ENCODE measurements at places on chromosomes 6 and 20.
A peak's percentile ranks its signal among the peaks of the same experiment; 100 is the strongest.

GRCh38 chr6:128657181-128657580 lies 136.8 kb upstream of the PTPRK start:
- no peak for DNase-seq

- DNase-seq: no peak
These were observed 98.1 kb upstream of the TOP1 start for GRCh38 chr20:40930561-40930960.

- no peak for DNase-seq
These were observed 79.7 kb downstream of the FIG4 start for GRCh38 chr6:109770779-109771178.

- DNase-seq: peak; percentile 11
These were observed 100.5 kb downstream of the EYA4 start for GRCh38 chr6:133341607-133342158.

- DNase-seq: no peak
These were observed 18.7 kb upstream of the CTAGE9 start for GRCh38 chr6:131729550-131729949.

GRCh38 chr20:32767418-32768198 lies 5.4 kb downstream of the DNMT3B start:
- DNase-seq: no peak

GRCh38 chr20:60316476-60317158 lies 358.4 kb downstream of the CDH26 start:
- DNase-seq: no peak

DNA sequence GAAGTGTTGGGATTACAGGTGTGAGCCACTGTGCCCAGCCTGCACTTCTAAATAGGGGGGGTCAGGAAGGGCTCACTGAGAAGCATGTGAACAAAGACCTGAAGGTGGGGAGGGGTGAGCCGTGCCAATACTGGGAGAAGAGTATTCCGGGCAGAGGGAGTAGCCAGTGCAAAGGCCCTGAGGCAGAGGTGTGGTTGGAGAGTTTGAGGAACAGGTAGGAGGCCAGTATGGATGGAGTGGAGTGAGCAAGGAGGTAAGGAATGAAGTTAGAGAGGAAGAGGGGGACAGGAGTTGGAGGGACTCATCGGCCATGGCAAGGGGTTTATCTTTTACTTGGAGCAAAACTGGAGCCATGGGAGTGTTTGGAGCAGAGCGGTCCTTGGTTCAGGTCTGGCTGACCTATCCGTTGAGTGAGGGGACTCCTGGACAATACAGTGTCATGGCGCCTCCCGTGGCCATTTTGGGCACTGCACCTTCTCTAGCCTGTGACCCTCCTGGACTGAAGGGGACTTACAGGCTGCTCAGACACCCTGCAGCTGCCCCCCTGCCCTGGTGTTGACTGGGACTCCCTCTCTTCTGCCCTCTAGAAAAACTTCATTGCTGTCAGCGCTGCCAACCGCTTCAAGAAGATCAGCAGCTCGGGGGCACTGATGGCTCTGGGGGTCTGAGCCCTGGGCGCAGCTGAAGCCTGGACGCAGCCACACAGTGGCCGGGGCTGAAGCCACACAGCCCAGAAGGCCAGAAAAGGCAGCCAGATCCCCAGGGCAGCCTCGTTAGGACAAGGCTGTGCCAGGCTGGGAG lies 12.1 kb downstream of the FOXS1 start:
- peak; percentile 18 for DNase-seq

DNA sequence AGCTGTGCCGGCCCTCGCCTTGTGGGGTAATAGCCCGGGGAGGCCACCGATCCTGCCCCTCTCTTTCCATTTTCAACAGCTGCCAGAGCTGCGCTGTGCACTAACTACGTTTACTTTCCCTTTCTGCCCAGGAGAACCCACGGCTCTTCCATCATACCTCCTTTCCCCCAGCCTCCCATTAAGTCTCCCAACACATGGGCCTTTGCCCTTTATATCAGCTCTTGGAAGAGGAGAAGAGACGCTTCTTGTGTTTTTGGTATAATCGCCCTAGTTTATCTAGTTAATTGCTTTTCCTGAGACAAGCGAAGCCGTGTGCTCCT lies 637 bp downstream of the UBR2 start:
- no peak for DNase-seq

DNA sequence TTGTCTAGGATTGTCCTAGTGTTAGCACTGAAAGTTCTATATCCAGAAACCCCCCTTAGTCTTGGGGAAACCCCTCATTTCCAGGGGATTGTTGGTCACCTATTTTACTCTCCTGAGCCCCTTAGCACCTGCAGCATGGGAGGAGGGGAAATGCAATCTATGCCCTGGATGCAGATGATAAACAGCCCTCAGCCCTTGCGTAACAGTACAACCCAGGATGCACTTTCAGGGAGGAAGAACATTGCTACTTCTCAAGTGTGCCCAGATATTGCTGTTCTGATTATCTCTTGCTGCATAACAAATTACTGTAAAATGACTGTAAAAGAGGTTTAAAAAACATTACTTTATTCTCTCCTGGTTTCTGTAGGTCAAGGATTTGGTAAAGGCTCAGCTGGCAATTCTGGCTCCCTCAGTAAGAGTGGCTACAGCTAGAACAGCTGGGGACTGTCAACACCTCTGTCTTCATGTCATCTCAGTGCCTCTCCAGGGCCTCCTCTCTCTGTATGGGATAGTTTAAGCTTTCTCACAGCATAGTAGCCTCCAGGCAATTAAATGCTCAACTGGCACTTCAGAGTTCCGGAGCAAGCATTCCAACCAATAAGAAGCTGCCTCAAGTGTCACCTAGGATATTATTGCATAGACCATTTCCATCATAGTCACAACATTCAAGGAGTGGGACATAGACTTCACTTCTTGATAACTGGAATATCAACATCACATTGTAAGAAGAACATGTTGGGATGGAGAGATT lies 117.8 kb upstream of the FOXO3 start:
- no peak for DNase-seq

- no peak for DNase-seq
These were observed 298.6 kb upstream of the SUPT3H start for GRCh38 chr6:45676380-45676779.

Measured in small intestine (tissue), 16 donors.